ENCODE measurements at places on chromosomes 13 and 19. TPM values are rescaled to one million over a fixed set of nuclear protein-coding genes. Genes with fewer than 3 reads are reported as not detected.

DNA sequence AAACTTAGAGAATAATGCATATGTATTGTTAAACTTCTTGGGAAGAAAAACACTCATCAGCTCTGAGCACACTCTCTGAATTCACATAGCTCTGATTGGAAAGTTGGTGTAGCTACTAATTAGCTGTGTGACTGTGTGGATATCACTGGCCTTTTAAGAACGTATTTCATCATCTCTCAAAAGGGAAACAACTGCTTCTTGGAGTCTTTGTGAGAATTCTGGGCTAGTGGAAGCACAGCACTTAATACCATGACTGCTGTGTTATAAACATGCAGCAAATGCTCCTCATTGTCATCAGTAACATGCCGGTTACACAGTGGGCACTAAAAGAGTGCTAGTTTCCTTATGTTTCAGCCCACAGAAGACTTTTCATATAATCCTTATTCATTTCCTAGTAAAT lies 220.9 kb upstream of the CSNK1A1L start:
- H3K4me3 ChIP-seq, result no peak overlapping the region
- H3K36me3 ChIP-seq, result peaks cover 1% of the 10 kb centered on the region

GRCh38 chr13:44507639-44508038 lies 68.5 kb downstream of the TSC22D1 start:
- peaks cover 4% of the 10 kb centered on the region for H3K4me1 ChIP-seq
- H3K4me3 ChIP-seq, result no peak overlapping the region
- no peaks in the 10 kb centered on the region for H3K27me3 ChIP-seq
- DNase-seq, result no peak

DNA sequence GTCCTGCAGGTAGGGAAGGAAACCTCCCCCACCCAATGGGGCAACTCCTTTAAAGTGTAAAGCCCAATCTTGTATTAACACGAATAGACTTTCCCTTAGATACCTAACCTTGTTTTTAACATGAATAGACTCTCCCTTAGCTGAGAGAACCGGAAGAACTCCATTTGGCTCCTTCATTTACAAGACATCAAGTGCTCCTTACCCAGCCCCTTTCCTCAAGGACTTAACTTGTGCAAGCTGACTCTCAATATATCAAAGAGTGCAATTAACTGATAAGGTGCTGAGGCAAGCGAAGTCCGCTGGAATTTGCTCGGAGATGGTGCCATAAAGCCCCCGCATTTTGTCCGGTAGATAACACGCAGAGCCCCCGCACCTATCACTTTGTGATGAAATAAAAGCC lies 9.9 kb upstream of the ZNF90 start:
- H3K27me3 ChIP-seq, result peaks cover 19% of the 10 kb centered on the region
- H3K27ac ChIP-seq, result no peak overlapping the region
- DNase-seq, result no peak
- no peaks in the 10 kb centered on the region for H3K4me1 ChIP-seq

DNA sequence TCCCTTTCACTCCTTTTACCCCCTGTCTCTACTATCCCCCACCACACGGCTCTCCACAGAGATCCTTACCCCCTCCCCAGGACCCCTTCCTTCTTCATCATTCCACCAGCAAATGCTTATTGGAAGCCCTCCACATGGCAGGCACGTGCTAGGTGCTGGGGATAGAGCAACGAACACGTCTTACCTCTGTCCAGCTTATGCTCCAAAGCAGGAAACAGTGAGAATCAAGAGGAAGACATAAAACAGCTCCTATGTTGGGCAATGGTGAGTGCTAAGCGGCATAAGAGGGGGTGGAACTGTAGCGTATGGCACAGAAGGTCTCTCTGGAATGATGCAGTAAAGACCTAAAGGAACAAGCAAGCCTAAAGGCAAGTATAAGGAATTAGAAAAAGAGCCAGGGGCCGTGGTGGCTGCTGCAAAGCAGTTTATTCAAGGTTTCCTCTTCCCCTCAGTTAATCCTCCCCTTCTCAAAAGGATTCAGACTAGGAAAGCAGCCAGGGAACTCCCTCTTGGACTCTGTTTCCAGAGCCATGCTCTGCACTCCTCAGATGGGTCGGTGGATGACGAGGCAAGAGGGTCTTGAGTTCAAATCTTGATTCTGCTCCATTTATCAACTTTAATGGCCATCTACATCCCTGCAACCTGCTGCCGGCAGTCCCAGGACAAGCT lies 289.4 kb downstream of the FOXO1 start:
- H3K4me3 ChIP-seq, result no peak overlapping the region
- H3K36me3 ChIP-seq, result peaks cover 14% of the 10 kb centered on the region
- H3K27ac ChIP-seq, result no peak overlapping the region
- peaks cover 18% of the 10 kb centered on the region for H3K4me1 ChIP-seq
- no peaks in the 10 kb centered on the region for H3K27me3 ChIP-seq

- no peak overlapping the region for H3K4me3 ChIP-seq
- no peak for DNase-seq
- no peaks in the 10 kb centered on the region for H3K27me3 ChIP-seq
- H3K27ac ChIP-seq, result no peak overlapping the region
- H3K36me3 ChIP-seq, result no peaks in the 10 kb centered on the region
- no peaks in the 10 kb centered on the region for H3K4me1 ChIP-seq
Measured at GRCh38 chr13:71358218-71358617, 508.8 kb downstream of the DACH1 start.

- DNase-seq, result no peak
- no peak overlapping the region for H3K4me3 ChIP-seq
- H3K27me3 ChIP-seq, result peaks cover 16% of the 10 kb centered on the region
- no peaks in the 10 kb centered on the region for H3K4me1 ChIP-seq
- no peaks in the 10 kb centered on the region for H3K36me3 ChIP-seq
Measured at GRCh38 chr13:106633321-106633720, 65.4 kb upstream of the ARGLU1 start.

- H3K4me1 ChIP-seq, result peaks cover 50% of the 10 kb centered on the region
Measured at GRCh38 chr19:1259876-1260748, 9.0 kb upstream of the CIRBP start.

- peak overlapping the region; percentile 91 for H3K27ac ChIP-seq
- DNase-seq, result peak; percentile 19
Measured at GRCh38 chr19:52734331-52734892, 432 bp downstream of the ZNF611 start.

DNA sequence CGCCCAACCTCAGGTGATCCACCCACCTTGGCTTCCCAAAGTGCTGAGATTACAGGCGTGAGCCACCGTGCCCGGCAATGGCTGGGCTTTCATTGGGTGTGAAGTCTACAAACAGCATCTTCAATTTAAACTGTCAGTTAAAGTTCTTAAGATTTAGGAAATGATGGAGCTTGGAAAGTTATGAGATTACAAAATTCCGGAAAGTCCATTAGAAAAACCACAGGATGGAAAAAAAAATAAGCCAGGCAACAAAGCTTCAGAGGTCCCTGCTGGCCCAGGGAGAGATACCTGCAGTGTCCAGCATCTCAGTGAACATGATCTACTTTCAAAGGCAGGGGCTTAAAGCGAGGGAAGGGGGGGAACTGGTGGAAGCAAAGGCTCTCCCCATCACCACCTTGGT lies 4.6 kb upstream of the ZNF587B start:
- peaks cover 61% of the 10 kb centered on the region for H3K36me3 ChIP-seq
- no peak for DNase-seq
- H3K27me3 ChIP-seq, result no peaks in the 10 kb centered on the region
- H3K4me1 ChIP-seq, result peaks cover 52% of the 10 kb centered on the region

Gene KLK4
- total RNA-seq, result not detected

Gene PROSER3
- 33.3 TPM for total RNA-seq

Gene CNFN
- total RNA-seq, result not detected

Gene RASIP1
- 0.49 TPM for total RNA-seq

Gene CATSPERD
- not detected for total RNA-seq

Gene HCN2
- 0.34 TPM for total RNA-seq

Gene CGB7
- total RNA-seq, result not detected

Gene UBE2L5
- not detected for total RNA-seq

Gene ZFP82
- total RNA-seq, result 5.2 TPM

Gene AZU1
- not detected for total RNA-seq

Gene ZNF738
- total RNA-seq, result 10.5 TPM

Data from activated naive CD8-positive, alpha-beta T cell treated with anti-CD3 and anti-CD28 coated beads for 36 hours (primary cell).